Left forelimb (tissue), 1 donor: ENCODE measurements at places on chromosomes 13 and 19.

DNA sequence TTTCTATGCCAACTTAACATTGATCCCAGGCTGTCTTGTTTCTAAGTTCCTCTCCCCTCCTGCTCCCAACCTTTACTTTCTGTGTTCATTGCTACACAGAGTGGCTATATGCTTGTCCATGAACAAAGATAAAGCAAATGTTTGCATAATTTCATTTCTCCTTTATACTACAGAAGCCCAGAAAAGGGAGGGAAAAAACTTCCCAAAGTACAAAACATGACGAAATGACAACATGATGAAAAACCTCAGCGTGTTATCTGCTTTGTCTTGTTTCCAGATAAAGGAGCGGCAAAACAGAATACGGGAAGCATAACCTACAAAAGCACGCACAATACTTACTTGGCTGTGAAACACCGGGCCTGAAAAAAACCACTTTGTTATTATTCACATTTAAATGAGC lies 336.8 kb downstream of the DNAJC15 start:
- no peak for DNase-seq

DNA sequence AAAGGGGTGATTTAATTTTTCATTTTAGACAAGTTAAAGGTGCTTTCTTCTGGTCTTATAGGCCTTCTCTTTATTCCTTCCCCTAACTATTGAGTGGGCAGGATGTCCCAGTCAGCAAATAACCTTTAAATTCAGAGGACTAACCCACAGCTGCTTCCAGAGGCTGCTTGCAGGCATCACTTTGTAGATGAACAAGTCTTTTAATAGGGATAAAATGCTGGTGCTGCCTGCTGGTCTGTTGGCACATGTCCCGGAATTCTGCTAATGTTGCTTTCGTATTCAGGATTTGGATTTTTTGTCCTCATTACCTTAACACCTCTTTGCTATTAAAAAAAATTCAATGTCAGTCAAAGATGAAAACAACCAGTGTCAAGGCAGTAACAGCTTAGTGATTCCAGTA lies 132.7 kb upstream of the KL start:
- DNase-seq, result no peak

DNA sequence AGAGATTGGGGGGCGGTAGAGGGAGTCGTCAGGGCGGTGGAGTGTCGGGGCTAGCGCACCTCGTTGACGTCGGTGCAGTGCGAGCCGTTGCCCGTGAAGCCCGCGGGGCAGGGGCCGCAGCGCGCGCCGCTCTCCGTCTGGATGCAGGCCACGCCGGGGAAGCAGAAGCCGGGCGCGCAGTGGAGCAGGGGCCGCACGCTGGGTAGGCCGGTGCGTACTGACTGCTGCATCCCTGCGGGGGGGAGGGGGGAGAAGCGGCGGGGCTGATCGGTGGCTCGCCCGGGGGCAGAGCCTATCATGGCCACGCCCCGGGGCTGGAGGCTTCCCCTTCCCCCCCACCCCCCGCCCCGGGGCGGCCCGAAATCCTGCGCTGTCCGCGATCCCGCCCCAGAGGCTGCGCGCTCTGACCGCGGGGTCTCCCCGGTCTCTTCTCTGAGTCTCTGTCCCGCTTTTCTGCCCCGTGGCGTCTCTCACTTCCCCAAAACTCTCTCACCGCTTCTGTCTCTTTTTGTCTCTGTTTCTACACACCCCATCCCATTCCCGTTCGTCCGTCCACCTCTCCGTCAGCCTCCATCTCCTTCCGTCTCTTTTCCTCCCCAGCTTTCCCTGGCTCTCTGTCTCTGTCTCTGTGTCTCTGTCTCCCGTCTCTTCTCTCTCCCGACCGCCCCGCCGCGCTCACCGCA lies 1.1 kb downstream of the COMP start:
- DNase-seq, result no peak

DNA sequence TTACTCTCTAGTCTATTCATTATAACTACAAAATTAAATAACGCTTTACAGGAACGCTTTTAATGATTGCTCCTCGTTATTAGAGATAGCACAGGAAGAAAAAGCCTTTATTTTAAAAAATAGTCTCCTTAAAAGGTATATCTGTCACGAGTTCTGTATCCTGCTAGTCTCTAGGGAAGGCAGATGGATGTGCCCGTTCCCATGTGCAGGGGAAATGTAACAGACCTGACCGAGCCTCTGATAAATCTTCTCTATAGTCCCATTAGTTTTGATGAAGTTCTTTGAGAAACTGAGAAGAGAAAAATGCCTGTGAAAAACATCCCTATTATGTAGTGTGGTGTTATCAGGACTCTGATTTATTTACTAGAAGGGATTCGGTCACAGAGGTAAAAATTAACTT lies 226.4 kb downstream of the PCDH9 start:
- DNase-seq, result no peak

- no peak for DNase-seq
Observed at GRCh38 chr13:110628477-110628793, 13.1 kb downstream of the NAXD start.

DNA sequence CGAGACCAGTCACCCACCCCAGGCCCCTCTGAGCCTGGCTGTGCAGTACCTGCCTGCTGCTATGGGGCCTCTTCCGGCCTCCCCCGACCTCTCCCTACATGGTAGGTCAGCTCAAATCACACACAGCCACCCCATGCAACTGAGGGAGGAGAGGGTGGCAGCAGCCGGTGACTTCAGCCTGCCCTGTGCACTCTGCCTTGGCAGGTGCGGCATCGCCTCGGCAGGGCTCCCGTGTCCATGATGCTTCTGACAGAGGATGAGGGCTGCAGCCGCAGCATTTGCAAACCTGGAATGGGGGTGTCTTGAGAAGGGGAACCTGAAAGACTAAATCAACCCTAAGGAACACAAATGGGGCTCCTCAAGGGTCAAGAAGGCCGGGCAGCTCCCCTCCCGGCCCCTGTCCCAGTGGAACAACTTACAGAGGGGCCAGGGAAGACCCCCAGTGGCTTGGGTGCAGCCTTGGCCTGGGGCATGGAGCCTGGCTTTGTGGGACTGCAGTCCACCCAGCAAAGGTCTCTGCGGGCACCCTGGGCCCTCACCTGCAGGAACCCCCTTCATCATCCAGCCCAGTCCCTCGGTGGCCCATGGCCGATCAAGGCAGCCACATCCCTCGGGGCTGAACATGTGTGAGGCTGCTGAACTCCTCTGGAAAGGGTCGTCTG lies 6.7 kb downstream of the TEX29 start:
- peak; percentile 57 for DNase-seq

DNA sequence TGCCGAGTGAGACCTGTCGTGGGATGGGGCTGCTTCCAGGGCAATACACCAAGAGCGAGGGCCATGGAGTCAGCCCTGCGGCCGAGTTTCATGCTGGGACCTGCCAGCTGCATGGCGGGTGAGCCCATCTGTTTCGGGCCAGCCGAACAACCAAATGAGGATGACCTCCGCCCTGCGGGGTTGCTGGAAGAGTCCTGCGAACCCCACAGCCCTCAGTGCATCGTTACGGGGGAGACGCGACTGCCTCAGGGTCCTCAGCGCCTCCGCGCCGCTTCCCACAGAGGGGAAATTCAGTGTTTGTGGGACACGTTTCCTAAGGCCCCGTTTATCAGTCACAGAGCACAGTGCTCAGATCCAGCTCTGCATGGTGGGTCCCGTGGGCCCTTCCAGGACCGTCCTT lies 22.0 kb downstream of the SLC15A1 start:
- no peak for DNase-seq

DNA sequence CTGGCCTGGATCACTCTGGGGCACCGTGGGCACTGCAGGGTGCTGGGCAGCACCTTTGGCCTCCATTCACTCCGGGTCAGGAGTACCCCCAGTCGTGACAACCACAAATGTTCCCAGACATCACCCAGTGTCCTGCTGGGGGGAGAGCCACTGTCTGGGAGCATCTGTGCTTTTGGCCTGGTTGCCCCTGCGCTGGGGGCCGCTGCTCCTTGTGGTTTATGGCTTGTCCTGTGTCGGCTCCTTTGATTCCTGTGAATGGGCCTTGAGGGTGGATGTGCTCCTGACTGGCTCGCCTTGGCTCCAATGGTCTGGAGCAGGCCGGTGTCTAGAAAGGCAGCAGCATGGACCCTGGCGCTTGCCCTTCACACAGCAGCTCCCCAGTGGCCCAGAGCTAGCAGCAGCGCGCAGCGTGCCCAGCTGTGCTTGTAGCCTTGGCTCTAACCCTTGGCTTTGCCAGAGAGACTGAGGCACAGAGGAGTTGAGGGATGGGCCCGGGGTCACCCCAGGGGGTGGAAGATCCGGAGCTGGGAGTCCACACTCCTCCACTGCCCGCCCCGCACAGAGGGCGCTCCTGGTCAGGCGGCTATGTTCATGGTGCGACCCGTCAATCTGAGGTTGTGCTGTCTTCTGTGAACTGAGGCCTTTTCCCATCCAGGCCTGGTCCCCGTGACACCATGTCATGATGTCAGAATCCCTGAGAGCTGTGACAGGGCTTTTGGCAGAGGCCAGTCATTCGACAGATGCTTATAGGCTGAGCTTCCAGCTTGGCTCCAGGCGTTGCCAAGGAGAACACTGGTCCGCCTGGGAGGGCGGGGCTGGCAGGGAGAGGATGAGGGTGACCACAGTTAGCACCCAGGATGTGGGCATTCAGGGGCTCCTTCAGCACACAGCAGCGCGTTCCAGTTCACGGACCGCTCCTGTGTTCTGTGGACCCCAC lies 4.1 kb downstream of the DAZAP1 start:
- no peak for DNase-seq

DNA sequence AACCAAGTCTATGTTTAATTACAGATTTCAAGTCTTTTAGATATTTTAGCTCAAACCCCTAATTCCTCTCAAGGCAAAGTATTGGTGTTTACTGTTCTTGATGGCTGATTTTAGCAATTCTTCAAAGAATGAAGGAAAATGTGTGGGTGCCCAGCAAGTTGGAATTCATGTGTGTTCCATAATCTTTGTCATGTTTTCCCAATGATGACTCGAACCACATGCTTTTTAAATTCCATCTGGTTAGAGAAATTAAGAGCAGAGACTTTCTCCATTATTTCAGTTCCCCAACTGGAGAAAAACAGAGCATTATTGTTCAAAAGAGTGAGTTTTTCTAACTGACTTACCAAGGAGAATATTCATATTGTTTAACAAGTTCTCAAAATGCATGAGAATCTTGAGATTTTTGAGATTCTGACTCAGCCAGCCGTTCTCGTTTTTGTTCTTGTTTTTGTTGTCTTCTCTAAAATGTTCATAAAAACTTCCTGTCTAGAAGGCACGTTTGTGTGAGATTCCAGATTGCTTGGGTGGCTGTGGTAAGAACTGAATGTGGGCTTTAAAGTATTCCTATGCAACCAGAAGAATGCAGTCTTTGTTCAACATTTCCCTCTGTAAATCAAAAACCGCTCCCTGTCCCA lies 404.7 kb downstream of the IRS2 start:
- no peak for DNase-seq

- no peak for DNase-seq
Observed at GRCh38 chr13:76833441-76833954, 52.7 kb downstream of the KCTD12 start.

- DNase-seq, result peak; percentile 96
Observed at GRCh38 chr19:37251308-37252229, 33.6 kb downstream of the ZNF383 start.

DNA sequence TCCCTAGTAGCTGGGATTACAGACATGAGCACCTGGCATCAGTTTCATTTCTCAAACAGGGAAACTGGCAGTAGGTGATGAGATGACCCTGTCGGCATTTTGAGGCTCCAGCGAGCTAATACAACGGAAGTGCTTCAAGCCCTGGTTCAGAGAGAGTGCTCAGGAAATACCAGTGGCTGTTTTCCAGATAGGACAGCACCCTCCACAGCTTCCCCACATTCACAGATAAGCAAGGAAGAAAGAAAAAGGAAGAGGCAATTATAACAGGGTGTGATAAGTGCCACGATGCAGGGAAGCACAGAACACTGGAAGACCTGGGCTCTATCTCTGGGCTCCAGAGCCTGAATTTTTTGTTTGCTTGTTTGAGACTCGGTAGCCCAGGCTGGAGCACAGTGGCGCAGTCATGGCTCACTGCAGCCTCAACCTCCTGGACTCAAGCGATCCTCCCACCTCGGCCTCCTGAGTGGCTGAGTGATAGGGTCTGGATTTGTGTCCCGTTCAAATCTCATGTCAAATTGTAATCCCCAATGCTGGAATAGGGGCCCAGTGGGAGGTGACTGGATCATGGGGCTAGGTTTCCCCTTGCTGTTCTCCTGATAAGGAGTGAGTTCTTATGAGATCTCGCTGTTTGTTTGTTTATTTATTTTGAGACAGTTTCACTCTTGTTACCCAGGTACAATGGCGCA lies 43.5 kb downstream of the PIN1 start:
- no peak for DNase-seq

DNA sequence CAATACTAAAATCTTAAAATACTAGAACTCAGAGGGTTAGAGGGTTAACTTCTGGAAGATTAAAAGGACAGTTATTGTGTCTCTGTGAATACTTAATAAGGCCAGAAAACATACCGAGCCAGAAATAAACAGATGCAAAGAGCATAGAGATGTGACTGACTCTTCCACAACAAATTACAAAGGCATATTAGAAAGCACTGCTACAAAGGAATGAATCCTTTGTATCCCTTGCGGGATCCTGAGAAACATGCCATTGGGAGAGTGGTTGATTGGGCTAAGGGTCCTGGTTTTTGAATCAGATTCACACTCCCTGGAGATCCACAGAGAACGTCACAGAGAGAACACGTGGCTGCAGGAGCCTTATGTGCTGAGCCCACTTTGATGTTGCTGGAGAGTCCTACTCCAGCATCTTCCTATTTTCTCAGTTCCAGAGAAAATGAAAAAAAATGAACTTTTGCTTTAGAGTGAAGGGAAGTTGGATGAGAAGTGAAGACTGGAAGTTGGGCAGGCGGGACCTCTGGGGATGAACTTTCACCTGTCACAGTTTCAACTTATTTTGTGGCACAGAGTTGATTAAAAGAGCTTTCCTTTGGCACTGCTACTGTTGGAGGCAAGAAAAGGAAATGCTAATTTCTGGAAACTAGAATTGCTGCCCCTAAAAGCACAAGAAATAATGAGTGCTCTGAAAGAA lies 309.9 kb downstream of the DCT start:
- no peak for DNase-seq

- no peak for DNase-seq
Observed at GRCh38 chr19:58319241-58319640, 7.6 kb upstream of the ZSCAN22 start.

DNA sequence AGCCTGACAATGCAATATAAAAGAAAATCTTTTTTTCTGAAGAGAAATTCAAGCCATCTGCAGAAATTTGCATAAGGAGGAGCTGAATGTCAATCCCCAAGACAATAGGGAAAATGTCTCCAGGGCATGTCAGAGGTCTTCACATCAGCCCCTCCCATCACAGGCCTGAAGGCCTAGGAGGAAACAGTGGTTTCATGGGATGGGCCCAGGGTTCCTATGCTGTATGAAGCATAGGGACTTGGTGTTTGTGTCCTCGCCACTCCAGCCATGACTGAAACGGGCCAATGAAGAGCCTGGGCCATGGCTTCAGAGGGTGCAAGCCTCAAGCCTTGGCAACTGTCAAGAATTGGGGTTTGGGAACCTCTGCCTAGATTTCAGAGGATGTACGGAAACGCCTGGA lies 883.5 kb downstream of the UQCRFS1 start:
- DNase-seq, result no peak

GRCh38 chr13:26604784-26605545 lies 47.5 kb downstream of the WASF3 start:
- no peak for DNase-seq
